Esophagus mucosa (tissue), 1 donor: ENCODE measurements at places on chromosomes 5 and 9. TPM values are rescaled to one million over a fixed set of nuclear protein-coding genes. Genes with fewer than 3 reads are reported as not detected.
A peak's percentile ranks its signal among the peaks of the same experiment; 100 is the strongest.

DNA sequence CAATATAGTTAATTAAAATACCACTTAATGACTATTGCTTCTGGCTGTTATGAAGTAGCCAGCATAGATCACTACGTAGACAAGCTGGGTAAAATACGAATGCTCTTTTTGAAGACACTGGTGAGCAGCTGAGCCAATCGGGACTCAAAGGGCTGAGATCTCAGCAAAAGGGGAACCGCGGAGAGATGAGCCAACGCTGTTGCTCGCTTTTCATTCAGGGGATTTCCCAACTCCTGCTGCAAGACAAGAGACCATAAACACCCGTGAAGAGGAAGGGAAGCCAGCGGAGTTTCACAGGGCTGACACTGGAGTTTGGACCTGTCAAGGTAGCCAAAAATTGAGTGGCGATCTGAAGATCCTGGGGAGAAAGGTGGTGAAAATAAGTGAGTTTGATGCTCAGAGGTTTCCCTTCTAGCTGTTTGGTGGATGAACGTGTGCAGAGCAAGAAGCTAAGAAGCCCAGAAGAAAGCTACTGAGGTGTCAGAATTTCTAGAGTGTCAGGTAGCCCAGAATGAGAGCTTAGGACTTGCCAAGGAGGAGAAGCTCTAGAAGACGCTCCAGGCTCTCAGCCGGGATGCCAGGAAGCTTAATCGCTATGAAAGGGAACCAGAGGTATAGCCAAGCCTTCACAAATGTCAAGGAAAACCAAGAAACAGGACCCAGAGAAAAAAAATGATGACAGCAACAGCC, 79.6 kb upstream of the RNU6ATAC start:
- peak; percentile 19 for ATAC-seq

DNA sequence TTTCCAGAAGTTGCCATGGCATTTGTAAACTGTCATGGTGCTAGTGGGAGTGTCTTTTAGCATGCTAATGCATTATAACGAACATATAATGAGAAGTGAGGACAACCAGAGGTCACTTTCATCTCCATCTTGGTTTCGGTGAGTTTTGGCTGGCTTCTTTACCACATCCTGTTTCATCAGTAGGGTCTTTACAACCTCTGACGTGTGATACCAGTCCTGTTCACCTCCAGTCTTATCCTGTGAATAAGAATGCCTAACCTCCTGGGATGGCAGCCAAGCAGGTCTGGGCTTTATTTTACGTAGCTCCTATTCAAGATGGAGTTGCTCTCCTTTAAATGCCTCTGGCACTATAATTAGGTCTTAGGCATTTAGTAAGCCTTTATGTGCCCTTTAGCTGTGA, 20.4 kb upstream of the RFK start:
- no peak for ATAC-seq

GRCh38 chr5:148910216-148910615, 83.8 kb downstream of the ADRB2 start:
- no peak for ATAC-seq

- ATAC-seq: no peak
Measured at GRCh38 chr5:158727136-158727535, 372.6 kb downstream of the EBF1 start.

GRCh38 chr9:93684806-93685543, 108.6 kb downstream of the PHF2 start:
- no peak for ATAC-seq

- no peak for ATAC-seq
Measured at GRCh38 chr5:102554728-102555127, 55.9 kb upstream of the SLCO6A1 start.

DNA sequence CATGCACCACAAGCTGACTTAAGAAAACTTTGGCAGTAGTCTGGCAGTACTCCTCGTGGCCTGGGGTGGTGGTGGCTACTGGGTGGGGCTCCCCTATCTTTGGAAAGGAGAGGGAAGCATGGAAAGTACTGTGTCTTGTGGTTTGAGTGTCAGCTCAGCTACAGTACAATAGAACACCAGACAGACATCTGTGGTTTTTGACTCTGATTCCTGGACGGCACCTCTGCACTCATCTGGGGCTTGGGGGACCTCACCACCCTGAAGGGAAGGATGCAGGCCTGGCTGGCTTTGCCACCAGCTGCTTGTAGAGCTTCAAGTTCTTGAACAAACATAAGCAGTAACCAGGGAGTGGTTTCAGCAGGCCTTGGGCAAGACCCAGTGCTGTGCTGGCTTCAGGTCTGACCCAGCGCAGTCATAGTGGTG, 40.6 kb downstream of the TNFSF8 start:
- ATAC-seq: peak; percentile 69

- ATAC-seq: no peak
Measured at GRCh38 chr5:93787598-93787997, 46.2 kb upstream of the POU5F2 start.

DNA sequence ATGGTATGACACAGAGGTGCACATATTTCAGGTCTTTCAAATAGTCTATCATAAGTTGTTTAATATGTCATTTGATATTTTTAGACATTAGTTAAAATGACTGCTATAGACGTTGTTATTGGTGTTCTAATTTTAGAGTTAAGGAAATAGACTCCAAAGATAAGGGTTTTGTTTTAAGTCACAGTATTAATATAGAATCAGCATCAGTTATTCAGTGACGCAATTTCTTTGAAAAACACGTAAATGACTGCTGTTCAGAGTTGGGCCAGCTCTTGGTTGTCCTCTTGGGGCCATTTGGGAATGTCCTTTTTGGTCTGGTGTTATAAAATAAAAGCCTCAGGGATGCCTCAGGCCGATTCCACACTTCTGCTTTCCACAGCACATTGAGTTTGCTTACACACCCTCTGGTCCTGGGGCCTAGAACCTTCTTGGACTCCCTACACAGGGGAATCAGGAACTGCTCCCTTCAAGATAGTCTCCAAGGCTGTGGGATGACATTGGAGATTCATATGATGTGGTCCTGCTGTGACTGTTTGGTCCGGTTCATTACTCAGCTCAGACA, 14.3 kb downstream of the OTULIN start:
- no peak for ATAC-seq

DNA sequence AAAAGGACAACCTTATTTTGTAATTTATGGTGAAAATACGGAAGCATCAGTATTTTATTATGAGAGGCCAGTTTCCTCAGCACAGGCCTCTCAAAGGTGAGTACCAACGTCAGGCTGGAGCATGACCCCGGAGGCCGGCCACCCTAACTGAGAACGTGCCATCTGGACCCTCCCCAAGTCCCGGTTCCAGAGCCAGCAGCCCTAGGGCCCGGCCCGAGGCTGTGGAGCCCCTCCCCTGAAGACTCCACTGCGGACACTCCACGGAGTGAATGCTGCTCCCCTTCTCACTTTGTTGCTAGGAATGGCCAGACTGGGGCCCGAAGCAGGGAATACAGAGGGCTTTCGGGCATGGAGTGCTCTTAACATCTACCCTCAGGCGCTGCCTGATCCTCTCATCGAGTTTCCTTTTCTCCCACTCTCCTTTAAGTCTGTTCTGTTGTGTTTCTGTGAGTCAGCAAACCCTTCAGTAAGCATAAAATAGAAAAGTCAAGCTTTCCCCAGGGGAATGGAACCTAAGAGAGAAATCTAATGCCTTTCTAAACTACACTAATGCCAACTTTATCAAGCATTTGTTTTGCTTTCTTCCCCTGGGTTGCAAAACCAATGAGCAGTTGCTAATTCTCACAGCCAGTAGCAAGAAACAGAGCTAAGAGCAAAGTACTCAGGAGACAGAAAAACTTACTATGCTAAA, 4.5 kb downstream of the BRD9 start:
- ATAC-seq: no peak

EQTN gene
- not detected for total RNA-seq

MRRF gene
- total RNA-seq: 36.5 TPM

FOXD4L6 gene
- total RNA-seq: not detected

TEX48 gene
- total RNA-seq: not detected
